ENCODE measurements at places on chromosomes 16 and 17.
A peak's percentile ranks its signal among the peaks of the same experiment; 100 is the strongest.

GRCh38 chr17:64008346-64008745 is 10.2 kb downstream of the PRR29 start:
- DNase-seq = no peak

GRCh38 chr17:56983366-56983765 is 5.4 kb downstream of the SCPEP1 start:
- DNase-seq = no peak

GRCh38 chr16:25951999-25952398 is 260.2 kb downstream of the HS3ST4 start:
- DNase-seq = no peak

- no peak for DNase-seq
Observed at GRCh38 chr17:59094861-59095530, 11.7 kb downstream of the TRIM37 start.

- no peak for DNase-seq
Observed at GRCh38 chr17:49241692-49242397, 11.3 kb upstream of the PHOSPHO1 start.

GRCh38 chr16:4775005-4775404 is 8.0 kb upstream of the ZNF500 start:
- DNase-seq = no peak

DNA sequence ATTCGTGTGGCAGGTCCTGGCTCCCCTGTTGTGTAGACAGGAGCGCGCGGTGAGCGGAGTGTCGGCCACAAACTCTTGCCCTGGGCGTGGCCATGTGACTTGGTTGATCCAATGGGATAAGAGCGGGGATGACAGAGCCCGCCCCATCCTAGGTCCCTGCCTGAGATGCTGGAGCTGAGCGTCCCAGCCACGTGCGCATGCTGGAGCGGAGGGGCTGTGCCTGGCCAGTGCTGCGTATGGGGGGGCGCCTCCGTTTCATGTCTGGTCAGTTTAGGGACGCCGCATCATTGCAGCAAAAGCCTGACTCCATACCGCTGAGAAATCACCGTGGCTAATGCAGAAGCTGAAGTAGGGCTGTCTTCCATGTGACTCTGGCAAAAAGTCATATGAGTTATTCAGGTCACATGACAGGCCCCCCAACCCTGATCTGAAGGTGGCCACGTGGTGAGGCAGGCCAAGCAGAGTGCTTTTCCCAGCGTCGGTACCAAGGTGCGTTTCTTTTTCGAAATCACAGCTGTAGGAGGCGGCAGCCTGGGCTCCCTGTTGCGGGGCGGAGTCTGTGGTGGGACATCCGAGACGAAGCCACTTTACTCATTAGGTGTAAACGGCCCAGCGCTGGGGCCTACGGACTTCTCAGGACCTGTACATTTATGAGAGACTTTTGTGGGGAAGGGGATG is 22.5 kb downstream of the HSBP1 start:
- no peak for DNase-seq

- DNase-seq = no peak
Observed at GRCh38 chr16:12569061-12569460, 234.6 kb downstream of the CPPED1 start.

DNA sequence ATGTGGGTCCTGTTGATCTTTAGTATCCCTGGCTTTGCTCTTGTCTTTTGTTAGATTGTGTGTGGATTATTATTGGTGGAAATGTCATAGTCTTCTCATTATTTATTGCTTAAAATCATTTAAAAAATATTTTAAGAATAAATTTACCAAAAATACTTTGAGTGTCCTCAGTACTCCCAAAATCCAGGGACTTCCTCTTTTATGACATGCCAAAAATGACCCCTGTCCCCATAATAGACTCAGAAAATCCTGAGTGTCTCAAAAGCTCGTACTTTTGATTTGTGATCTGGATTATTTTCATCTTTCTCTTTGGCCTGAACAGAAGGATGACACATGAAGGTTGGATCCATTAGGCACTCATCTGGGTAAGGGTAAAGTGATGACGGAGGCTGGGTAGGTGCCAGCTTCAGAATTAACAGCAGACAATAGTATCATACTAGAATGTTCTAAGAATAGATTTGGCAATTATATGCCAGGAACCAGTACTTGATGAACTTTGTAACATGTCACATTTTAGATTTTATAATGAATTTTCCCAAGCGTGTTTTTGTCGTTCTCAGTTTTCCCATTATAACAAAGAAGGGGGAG is 602.2 kb upstream of the CDH8 start:
- no peak for DNase-seq

- DNase-seq = no peak
Observed at GRCh38 chr16:28913946-28914724, 10.9 kb downstream of the RABEP2 start.

- no peak for DNase-seq
Observed at GRCh38 chr17:6035801-6036394, 34.3 kb upstream of the WSCD1 start.

DNA sequence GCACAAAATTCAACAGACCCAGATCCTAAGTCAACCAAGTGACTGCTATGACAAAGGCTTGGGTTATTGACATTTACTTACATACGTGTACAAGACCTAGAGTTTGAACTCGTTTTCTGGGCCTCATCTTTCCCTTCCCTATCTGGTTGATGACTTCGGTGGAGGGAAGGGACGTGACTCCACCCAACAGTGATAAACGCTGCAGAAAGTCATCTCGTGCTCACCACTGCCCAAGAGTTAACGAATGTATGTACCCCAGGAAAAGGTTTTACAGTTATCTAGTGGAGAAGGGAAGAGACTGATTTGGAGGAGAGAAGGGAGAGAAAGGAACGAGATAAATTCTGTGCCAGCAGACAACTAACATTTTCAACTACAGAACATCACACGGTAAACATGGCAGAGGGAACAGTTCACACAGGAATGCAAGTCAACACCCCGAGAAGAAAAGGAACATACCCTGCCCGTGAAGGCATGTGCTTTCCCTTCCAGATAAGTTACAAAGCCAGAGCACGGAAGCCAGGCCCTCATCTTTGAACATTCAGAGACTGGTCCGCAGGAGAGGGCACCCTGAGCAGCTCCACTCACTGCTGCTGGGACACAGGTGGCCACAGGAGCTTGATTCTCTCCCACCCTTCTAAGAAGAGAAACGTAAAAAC is 13.9 kb upstream of the CYTH1 start:
- DNase-seq = no peak

GRCh38 chr16:47939680-47940079 is 216.1 kb downstream of the ABCC12 start:
- no peak for DNase-seq

DNA sequence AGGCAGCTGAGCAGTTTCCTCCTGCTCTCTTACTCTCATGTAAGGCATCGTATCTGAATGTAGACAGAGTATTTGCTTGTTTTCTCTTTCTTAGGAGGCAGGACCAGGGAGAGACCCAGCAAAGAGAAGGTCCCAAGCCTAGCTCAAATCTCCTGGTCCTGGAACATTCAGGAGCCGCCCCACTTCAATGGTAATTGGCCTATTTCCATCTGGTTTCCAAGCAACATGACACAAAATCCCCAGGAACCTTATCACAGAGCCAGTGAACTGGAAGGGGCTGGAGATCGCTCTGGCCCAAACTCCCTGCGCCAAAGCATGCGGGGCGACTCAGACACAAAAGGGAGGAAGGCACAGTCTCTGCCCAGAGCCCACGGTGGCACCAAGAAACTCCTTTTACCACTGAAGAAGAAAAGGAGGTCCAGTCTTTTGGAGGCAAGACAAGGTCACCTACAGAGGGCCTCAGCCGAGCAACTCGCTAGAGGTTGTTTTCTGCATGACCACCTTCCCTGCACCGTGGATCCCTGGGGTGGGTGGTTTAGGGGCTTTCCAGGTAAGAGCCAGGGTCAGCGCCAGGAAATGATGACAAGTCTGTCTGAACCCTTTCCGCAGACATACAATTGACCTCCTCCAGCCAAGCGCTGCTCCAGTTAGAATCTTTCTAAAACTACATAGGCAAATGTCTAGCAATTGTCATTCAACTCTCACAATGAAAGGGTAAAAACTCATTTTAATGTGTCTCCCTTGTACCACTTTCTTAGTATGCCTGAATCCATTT is 394.7 kb downstream of the SOX9 start:
- DNase-seq = peak; percentile 42

GRCh38 chr16:85166699-85167588 is 54.7 kb upstream of the CIBAR2 start:
- no peak for DNase-seq

DNA sequence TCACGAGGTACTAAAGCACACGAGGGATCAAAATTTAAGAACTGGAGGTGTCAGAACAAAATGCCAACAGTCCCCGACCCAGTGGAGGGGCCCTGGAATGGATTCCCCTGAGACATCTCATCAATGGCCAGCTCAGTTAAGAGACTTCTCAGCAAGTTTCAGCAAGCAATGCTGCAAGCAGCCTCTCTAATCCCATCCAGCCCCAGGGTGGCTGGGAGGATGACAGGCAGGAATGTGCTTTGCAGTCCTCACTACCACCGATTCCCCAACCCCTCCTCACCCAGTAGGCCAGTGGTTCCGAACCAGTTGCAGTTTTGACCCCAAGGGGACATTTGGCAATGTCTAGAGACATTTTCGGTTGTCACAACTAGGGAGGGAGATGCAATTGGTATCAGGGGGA is 8.7 kb downstream of the GPRC5B start:
- no peak for DNase-seq

- no peak for DNase-seq
Observed at GRCh38 chr17:10605221-10605783, 51.8 kb downstream of the MYH3 start.

GRCh38 chr17:74512624-74513091 is 18.6 kb downstream of the CD300LB start:
- DNase-seq = no peak

DNA sequence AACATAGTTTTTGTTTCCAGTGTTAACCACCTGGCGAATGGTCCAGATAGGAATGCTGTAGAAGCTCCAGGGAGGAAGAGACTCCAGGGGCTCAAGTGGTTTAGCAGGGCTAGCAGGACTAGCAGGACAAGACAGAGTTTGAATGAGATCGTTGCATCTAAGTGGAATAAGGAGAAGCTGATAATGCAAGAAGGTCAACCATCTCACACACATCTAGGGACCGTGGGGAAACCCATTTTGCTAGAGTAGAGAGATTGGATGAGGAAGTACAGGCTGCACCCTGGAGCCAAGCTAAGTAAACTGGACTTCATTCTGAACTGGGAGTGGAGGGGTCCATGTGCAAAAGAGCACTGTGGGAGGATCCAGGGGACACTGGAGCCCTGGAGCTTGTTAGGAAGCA is 86.1 kb upstream of the HSBP1 start:
- no peak for DNase-seq

GRCh38 chr16:80161799-80162739 is 378.7 kb upstream of the DYNLRB2 start:
- peak; percentile 9 for DNase-seq

GRCh38 chr16:22634954-22635353 is 124.3 kb downstream of the NPIPB5 start:
- no peak for DNase-seq

DNA sequence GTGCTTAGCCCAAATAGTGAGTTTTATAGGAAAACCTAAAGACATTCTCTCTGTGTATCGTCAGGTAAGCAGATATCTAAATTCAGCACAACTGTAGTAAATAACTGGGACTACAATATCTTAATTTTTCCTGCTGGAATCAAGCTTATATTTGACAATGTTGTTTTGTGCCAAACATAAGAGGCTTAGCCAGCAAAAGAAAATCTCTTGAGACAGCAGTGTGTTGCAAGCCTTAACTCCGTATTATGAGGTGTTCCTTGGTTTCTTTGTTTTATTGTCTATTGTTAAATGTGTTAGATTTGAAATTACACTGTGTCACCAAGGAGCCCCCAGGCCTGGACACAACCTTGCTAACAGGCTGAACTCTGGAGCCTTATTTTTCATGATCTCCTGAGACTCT is 1570.6 kb upstream of the GOT2 start:
- no peak for DNase-seq

- no peak for DNase-seq
Observed at GRCh38 chr17:62723842-62724241, 84.3 kb downstream of the MARCHF10 start.

DNA sequence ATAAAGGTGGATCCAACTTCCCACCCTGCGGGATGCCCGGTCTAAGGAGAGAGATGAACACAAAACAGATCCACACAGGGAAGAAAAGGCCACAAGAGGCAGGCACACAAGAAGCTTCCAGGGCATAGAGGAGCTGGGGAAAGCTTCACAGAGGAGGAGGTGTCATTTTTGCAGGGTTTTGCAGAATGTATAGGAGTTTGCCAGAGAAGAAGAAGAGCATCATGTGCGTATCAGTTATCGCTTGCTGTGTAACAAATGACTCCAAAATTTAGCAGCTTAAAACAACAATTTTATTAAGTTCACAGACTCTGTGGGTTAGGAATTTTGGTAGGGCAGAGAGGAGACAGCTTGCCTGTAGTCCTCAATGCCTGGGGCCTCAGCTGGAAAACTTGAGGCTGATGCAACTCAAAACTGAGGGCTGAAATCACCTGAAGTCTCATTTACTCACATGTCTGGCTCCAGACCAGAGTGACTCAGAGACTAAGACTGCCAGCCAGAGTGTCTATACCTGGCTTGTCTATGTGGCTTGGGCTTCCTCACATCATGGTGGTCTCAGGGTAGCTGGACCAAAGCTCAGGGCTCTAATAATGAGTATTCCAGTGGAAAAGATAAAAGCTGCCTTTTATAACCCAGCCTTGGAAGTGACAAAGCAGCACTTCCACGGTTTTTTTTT is 33.9 kb upstream of the ZNF423 start:
- DNase-seq = no peak

GRCh38 chr16:87383505-87384161 is at the start of gene FBXO31:
Gene FBXO31, minus strand, starts transcription at chr16:87383776. Its CDS starts 32 bp downstream, at chr16:87383744.
- peak; percentile 95 for DNase-seq

GRCh38 chr17:56597495-56597990 is 4.0 kb downstream of the NOG start:
- DNase-seq = peak; percentile 56

- DNase-seq = no peak
Observed at GRCh38 chr16:79097166-79097565, 503.4 kb downstream of the MAF start.

DNA sequence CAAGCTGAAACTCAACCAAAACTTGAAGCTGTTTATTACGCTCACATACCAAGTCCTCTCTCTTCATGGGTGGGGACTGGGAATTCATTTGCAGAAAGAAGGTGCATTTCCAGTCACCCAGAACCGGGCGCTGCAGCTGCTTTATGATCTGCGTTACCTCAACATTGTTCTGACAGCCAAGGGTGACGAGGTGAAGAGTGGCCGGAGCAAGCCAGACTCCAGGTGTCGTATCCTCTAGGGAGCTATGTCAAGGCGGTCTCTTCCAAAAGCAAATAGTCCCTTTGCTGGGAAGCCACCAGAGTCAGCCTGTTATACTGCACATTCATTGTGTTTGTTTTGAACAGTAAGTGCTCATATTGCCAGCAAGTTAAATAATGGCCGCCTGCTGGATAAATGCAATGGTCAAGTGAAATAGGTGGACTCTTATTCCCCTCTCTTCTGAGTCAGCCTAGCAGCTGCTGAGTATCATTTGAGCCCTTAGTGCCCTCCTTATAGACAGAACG is 12.7 kb downstream of the COG1 start:
- no peak for DNase-seq

GRCh38 chr16:48352648-48353390 is 32.4 kb downstream of the SIAH1 start:
- DNase-seq = no peak
